ENCODE measurements at places on chromosomes 1 and 21. TPM values are rescaled to one million over a fixed set of nuclear protein-coding genes. Genes with fewer than 3 reads are reported as not detected.

UBASH3A gene
- total RNA-seq: not detected

PEX14 gene
- total RNA-seq: 12.0 TPM

MIS18A gene
- 8.7 TPM for total RNA-seq

CLIC6 gene
- total RNA-seq: 0.25 TPM

OR2G6 gene
- not detected for total RNA-seq

VAMP4 gene
- total RNA-seq: 10.3 TPM

PTPRC gene
- not detected for total RNA-seq
